ENCODE measurements at places on chromosomes 6 and 20.

- no peak for DNase-seq
Observed at GRCh38 chr6:82584194-82584695, 220.6 kb downstream of the TPBG start.

GRCh38 chr6:129280749-129281148, 397.8 kb downstream of the LAMA2 start:
- no peak for DNase-seq

GRCh38 chr20:1185790-1186334, 1.1 kb upstream of the TMEM74B start:
- DNase-seq = peak; percentile 70

- DNase-seq = no peak
Observed at GRCh38 chr6:155883334-155883731, 427.7 kb upstream of the NOX3 start.

GRCh38 chr6:148166339-148166968, 176.2 kb upstream of the SASH1 start:
- DNase-seq = no peak

DNA sequence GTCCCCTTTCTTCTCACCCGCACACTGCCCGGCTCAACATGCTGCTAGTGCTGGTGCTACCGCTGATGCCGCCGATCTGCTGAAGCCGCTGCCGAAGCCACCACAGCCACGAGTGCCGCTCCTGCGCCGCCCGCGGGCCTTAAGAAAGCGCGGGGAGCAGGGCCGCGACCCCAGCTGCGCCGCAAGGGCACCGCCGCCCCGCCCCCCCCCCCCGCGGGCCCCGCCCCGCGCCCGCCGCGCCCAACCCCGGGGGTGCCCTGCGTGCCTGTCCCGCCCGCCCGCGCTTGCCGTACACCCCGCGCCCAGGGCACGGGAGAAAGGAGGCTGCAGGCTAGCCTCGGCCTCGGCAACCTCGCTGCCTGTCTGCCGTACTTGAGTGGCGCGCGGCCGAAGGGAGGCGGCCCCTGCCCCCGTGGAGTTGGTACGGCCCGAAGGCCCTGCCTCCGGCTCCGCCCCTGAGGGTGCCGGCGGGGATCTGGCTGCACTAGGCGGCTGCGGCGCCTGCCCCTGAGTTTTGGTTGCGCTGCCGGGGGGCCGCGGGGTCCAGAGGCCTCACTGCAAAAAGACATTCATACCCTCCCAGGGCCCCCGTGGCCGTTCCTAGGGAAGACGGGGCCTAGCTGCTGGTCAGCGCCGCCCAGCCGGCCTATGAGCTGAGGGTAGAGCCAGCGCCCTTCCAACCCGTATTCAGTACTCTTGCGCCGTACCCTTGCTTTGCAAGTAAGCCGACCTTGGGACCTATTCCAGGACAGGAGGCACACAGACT, at the start of gene SOD2:
Gene SOD2, minus strand, starts transcription at position 114 of the 766 bp plus-strand sequence. Its CDS starts 74 bp downstream, at position 40.
- peak; percentile 87 for DNase-seq
